ENCODE measurements at places on chromosomes 7 and 10. TPM values are rescaled to one million over a fixed set of nuclear protein-coding genes. Genes with fewer than 3 reads are reported as not detected.

- peaks cover 16% of the 10 kb centered on the region for H3K4me1 ChIP-seq
- H3K27ac ChIP-seq, result no peak overlapping the region
- DNase-seq, result no peak
- H3K4me3 ChIP-seq, result no peak overlapping the region
Measured at GRCh38 chr7:89232-90019, 102.9 kb upstream of the FAM20C start.

- no peak for DNase-seq
- no peak overlapping the region for H3K27ac ChIP-seq
Measured at GRCh38 chr10:89078724-89079672, 88.4 kb downstream of the FAS start.

DNA sequence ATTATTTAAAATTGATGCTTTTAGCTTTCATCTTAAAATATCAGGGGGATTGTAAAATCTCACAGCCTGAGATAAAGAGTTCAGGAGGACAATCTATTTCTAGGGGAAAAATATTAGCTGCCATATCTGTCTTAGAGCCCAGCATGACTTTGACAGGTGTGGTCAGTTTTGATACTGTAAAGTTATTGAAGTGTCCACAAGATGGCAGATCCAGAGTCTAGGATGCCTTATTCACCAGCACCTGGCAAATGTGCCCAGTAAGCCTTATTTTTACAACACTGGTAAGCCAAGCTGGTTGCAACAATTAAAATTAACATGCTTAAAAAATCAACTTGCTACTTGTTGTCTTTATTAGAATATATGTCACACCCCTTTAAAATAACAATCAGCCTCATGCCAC, 579.3 kb downstream of the SH2D4B start:
- no peaks in the 10 kb centered on the region for H3K36me3 ChIP-seq
- H3K4me3 ChIP-seq, result no peak overlapping the region
- H3K27ac ChIP-seq, result no peak overlapping the region
- H3K27me3 ChIP-seq, result no peaks in the 10 kb centered on the region

DNA sequence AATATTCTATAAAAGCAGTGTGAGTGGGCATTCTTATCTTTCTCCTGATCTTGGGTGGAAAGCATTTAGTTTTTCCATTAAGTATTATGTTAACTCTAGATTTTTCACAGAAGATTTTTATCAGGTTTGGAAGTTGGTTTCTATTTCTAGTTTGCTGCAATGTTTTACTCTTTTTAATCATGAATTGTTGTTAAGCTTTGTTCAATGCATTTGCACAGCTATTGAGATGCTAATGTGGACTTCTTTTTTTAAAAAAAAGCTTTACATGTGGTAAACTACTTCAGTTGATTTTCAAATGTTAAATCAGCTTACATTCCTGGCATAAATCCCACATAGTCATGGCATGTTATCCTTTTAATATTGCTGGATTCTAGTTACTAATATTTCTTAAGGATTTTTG, 363.6 kb upstream of the NRP1 start:
- no peak overlapping the region for H3K4me3 ChIP-seq
- no peak for DNase-seq
- H3K36me3 ChIP-seq, result no peaks in the 10 kb centered on the region
- H3K4me1 ChIP-seq, result no peaks in the 10 kb centered on the region
- H3K27ac ChIP-seq, result no peak overlapping the region

- H3K27ac ChIP-seq, result no peak overlapping the region
- H3K36me3 ChIP-seq, result no peaks in the 10 kb centered on the region
- H3K27me3 ChIP-seq, result no peaks in the 10 kb centered on the region
Measured at GRCh38 chr10:91024541-91024940, 103.7 kb upstream of the ANKRD1 start.

GRCh38 chr7:92705831-92706230, 115.6 kb upstream of the FAM133B start:
- no peak overlapping the region for H3K4me3 ChIP-seq
- no peaks in the 10 kb centered on the region for H3K36me3 ChIP-seq
- no peaks in the 10 kb centered on the region for H3K27me3 ChIP-seq
- H3K27ac ChIP-seq, result no peak overlapping the region
- H3K4me1 ChIP-seq, result no peaks in the 10 kb centered on the region
- no peak for DNase-seq

GRCh38 chr7:140435252-140435895, 31.5 kb downstream of the RAB19 start:
- peak overlapping the region; percentile 17 for H3K4me3 ChIP-seq
- H3K27me3 ChIP-seq, result no peaks in the 10 kb centered on the region
- no peak for DNase-seq
- no peak overlapping the region for H3K27ac ChIP-seq
- no peaks in the 10 kb centered on the region for H3K36me3 ChIP-seq

- H3K4me1 ChIP-seq, result no peaks in the 10 kb centered on the region
- no peak for DNase-seq
- no peak overlapping the region for H3K4me3 ChIP-seq
- no peaks in the 10 kb centered on the region for H3K36me3 ChIP-seq
- H3K27ac ChIP-seq, result no peak overlapping the region
- no peaks in the 10 kb centered on the region for H3K27me3 ChIP-seq
Measured at GRCh38 chr10:76879116-76879913, 758.3 kb downstream of the KCNMA1 start.

DNA sequence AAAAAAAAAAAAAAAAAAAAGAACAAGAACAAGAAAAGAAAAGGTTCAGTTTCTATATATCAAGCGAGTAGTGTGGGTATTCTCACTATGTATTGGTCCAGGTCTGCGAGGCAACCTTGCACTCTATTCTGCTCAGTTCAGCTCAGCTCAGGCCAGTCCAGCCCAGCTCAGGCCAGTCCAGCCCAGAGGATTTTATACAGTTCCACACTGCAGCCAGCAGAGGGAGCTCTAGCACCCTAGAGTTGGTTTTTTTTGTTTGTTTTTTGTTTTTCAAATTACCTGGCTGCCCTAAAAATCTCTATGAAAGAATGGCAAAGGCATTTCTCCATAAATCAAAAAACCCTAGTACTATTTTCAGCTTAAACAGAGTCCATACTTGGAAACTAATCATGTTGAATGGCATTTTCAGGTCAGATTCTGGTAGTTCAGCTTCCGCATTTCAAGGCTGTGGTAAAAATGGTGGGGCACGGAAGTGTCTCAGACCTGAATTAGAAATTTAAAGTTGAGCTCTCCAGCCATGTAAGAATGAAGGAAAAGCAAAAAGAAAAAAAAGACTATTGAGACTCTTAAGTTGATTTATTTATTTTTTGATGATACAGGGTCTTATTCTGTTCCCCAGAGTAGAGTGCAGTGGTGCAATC, 55.2 kb upstream of the GSDME start:
- peaks cover 15% of the 10 kb centered on the region for H3K4me1 ChIP-seq
- DNase-seq, result peak; percentile 49
- H3K36me3 ChIP-seq, result no peaks in the 10 kb centered on the region
- H3K27ac ChIP-seq, result no peak overlapping the region
- no peaks in the 10 kb centered on the region for H3K27me3 ChIP-seq
- H3K4me3 ChIP-seq, result no peak overlapping the region

Gene CD36
- 0.83 TPM for total RNA-seq

Gene PLEKHS1
- total RNA-seq, result 0.09 TPM

- no peak for DNase-seq
- no peaks in the 10 kb centered on the region for H3K36me3 ChIP-seq
- H3K27me3 ChIP-seq, result no peaks in the 10 kb centered on the region
- H3K27ac ChIP-seq, result no peak overlapping the region
- H3K4me3 ChIP-seq, result no peak overlapping the region
Measured at GRCh38 chr7:143104759-143105158, 27.1 kb upstream of the PIP start.
